HFF-Myc (cell line): ENCODE measurements at places on chromosomes 11 and 22.
A peak's percentile ranks its signal among the peaks of the same experiment; 100 is the strongest.

DNA sequence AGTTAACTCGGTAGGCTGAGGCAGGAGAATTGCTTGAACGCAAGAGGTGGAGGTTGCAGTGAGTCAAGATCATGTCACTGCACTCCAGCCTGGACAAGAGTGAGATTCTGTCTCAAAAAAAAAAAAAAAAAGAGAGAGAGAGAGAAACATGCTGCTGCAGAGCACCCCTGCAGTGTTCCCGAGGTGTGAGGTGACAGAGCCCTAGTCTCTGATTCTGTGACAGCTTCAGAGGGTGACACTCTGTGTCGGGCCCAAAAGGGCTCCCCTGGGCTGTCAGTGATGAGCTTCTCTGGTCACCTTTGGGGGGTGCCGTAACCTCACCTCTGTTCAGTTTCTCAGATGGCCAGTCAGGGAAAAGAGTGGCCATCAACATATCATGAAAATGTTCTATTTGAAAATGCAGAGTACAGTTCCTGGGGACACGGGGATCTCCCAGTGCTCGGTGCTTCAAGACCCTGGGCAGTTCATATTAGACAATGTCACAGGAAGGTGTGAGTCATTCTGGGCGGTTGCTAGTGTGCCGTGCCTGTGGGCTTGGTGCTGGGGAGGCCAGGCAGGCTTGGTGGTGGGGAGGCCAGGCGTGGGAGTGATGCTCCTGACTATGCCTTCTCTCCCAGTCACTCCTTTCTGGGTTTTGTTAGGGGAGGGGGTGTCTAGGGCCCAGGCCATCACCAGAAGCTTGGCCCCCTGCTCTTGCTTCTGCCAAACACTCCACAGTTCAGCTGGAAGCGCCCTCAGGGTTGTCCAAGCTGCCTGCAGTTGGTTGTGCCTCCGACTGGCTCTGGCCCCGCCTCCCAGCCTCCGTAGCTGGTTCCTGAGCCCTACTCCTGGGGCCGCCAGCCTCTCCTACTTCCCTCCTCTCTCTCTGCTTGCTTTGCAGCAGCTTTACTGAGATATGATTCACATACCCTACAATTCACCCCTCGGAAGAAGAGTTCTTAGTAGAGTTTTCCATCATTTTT, 52.5 kb upstream of the CLDN5 start:
- DNase-seq, result no peak

GRCh38 chr11:75429902-75430713, 2.9 kb downstream of the KLHL35 start:
- DNase-seq, result no peak

DNA sequence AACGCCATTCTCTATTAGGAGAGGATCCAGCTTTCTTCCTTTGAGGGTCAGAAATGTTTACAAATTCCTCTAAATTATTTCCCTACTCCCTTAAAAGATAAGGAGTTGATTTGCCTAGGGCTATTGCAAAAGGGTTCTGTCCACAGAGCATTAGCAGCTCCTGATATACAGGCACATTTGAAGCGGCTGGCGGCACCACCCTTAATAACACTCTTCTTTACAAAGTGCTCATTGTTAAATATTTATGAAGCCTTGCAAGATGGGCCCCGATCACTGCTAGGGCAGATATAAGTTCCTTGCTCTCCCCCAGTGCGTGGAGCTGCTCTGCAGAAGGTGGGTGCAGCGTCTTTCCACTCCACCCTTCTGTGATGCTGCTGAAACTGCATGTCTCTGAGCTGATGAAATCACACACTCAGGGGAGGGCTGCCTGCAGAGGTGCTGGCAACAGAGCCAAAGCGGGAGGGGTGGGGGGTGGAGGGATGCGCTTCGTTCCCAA, 116.7 kb upstream of the NTM start:
- DNase-seq, result no peak

DNA sequence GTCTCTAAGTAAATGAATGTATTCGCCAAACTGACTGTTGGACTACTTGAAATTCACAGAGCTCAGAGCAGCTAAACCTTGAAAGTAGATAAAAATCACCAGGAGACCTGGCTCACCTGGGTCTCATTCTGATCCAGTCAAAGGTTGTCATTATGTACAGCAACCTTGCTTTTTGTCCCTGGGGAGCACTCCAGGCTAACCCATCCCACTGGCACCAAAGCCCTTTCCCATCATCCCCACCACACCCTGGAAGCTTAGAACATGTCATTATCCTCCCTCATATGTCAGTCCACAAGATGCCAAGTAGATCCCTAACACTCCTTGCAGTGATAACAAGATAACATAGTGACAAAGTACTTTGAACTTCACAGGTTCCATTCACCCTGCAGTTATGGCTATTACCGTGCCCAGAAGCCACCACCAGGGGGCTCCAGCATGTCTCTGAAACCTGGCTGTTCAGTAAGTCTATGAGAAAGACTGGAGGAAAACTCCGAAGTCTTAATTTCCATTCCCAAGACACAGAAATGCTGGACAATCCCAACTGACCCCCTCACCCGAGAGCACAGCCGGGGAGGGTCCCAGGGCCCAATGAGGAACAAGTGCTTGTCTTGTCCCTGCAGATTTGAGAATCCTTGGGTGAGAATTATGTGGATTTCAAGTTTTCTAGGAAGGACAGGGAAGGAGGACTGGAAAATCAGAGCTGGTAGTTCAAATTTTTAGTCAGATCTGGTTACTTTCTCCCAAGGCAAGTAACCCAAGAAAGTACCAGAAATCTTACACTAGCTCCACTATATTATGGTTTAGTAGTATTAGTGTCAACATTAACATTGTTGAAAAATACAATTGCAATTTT, 43.0 kb upstream of the USP47 start:
- DNase-seq, result no peak

- DNase-seq, result no peak
These were observed 417.0 kb upstream of the DDI1 start for GRCh38 chr11:103619480-103619879.

DNA sequence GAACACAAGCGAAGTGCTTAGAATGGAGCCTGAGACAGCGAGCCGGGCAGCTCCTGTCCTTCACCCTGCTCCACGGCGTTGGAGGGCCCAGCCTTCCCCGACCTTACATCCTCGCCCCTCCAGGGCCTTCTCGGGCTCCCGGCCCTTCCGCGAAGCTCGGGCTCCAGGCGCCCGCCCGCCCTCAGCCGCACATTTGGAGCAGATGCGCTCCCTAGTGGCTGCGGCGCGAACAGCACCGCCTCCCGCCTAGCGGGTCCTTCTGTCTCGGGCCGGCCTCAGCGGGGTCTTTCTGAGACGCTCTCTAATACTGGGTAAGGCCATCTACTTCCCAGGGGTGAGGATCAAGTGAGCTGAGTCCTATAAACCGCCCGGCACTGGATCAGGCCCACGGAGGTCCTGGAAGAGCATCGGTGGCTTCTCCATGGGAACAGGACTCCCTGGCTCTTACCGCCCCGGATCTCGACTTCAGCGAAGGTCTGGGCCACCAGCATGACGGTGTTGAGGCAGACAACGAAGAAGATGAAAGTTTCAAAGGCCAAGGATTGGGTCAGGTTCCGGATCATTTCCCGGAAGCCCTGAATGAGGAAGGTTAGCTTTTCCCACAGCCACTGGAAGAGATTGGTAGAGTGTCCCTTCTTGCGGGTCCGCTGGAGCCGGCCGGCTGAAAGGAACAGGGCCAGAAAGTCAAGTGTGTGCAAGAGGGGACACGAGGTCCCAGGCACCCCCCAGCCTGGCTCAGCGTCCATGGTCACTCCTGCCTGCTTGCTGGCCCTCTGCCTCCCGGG, 3.7 kb downstream of the CATSPER1 start:
- DNase-seq, result no peak

GRCh38 chr11:103887001-103887658, 149.3 kb upstream of the DDI1 start:
- no peak for DNase-seq

DNA sequence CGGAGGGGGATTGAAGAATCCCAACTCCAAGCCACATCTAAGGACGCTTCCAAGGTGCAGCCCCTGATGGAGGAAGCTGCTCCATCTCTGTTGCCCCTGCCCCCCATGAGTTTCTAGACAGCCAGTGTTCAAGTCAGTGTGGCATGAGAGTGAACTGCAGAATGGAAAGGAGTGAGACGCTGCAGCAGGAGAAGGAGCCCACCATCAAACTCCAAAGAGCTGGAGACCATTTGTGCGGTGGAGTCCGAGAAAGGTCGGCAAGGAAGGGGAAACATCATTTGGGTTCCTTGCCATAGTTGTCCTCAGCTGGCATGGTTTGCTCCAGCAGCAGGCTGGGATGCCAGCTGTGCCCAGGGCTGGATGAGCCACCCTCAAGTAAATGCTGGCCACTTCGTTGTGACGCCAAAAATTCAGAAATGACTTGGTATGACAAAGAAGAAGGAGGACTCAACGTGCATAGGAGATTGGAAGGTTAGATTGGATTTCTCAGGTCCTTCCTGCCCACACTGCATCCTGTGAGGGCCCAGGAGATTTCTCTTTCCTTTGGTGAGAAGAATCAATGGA, 16.4 kb downstream of the APOL2 start:
- no peak for DNase-seq

GRCh38 chr11:68707527-68707926, 23.2 kb downstream of the GAL start:
- no peak for DNase-seq

DNA sequence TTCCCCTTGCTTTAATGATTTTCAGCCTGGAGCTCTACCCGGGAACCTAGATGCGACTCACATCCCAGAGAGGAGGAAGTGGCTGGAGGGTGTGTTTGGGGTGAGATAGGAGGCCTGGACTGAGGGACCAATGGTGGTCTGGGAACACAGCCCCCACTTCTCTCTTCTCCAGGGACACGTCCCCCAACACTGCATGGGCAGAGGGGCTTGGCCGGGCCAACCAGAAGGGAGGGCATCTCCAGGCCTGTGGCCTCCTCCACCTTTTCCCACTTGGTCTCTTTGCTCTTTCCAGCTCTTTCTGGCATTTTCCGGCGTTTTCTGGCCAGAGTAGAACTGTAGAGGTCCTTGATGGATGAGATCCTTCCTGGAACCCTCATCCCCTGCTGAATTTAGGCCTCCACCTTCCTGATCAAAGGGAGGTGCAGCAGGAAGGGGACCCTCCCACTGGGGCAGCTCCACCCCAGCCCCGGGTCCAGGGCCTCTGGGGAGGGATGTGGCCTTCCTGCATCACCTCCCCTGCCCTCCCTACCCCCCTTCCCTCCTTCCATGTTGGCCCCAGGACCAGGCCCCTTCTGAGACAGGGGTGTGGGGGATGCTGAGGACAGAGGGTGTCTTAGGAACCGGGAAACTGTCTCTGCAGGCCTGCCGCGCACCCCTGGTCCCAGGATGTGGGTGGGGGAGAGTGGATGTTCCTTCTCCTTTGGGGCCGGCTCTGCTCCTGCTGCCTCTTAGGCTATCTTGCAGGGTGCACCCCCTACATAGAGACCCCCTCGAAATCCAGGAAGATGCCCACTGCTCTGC, 24.4 kb downstream of the MRGPRG start:
- no peak for DNase-seq

DNA sequence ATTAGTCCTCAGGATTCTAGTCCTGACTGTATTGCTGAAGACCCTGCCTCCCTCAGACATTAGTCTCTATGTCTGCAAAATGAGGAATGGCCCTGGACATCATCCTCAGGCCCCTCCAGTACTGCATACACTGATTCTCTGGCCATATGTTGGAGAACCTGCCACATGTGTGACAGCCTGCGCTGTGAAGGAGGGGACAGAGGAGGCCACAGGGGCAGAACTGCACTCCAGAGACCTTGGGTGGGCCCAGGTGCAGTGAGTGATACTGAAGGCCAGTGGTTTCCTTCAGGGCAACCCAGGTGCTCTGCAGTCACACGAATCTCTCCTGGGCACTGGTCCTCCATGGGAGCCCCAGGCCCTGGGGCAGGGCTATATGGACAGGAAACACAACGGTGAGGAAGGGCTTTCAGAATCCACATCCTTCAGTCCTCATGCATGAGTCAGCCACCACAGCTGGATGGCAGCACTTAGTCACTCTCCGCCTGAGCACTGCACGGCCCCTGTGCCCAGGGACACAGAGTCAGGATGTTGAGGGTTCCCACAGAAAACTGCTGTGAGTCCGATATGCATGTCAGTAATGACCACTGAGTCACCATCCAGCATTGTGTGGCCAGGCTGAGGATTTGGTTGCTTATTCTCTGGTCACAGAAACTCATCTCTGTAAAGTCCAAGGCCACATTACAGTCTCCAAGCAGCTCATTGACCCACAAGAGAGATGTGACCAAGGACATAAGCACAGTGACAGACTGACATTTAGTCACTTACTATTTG, 39.7 kb downstream of the ME3 start:
- peak; percentile 88 for DNase-seq

DNA sequence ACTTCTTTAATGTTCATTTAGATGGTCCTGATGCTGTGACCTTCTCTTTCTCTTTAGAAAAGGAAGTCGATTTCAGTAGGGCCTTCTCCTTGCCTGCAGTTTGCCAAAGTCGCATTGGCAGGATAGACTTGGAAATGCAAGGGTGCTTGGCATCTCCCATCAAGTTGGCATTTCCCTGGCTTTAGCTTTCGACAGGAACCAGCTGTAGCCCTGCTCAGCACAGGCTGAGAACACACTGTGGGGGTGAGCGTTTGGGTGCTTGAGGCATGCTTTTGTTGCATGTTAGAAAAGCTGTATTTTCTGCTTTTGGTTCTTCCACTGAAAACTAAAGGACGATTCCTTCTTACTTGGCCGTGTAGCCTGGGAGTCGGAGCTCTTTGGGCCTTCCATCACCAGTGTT, 37.7 kb downstream of the LDLRAD3 start:
- DNase-seq, result no peak

GRCh38 chr11:8841899-8842298, 69.1 kb upstream of the AKIP1 start:
- DNase-seq, result no peak

GRCh38 chr22:43201486-43202219, 14.7 kb upstream of the TTLL12 start:
- no peak for DNase-seq

DNA sequence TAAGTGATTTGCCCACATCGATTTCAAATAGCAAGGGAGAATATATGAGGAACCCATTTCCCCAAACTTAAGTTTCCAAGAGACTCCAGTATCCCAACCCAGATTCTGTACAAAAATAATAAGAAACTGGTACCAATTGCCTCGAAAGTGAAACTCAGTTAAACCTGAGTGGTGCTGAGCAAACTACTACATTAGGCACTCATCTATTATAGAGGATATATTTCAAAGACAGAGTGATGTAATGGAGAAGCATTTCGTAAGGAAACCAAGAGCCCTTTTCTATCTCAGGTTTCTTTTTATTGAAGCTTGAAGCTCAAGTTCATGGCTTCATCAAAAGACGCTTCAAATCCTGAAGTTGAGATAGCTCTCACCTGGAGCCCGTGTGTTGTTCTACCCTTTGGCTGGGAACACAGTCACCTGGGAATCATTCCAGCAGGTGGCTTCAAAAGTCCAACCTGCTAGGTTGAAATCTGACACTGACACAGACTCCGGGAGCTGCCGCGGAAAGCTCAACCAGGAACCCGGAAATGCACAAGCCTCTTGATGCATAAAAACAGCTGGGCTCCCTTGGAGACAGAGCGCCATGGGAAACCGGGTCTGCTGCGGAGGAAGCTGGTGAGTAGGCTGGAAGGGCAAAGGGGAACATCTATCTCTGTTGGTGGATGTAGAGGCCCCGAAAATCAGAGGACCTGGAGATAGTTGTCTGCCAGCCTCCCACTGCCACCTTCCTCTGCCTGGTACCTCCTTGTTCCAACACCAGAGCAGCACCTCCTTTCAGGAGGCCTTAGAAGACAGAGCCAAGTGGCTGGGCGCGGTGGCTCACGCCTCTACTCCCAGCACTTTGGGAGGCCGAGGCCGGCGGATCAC, at the start of gene C11orf52:
Gene C11orf52 (plus strand): TSS at position 524 of the 867 bp plus-strand sequence. CDS start 60 bp downstream, at position 584.
- no peak for DNase-seq

- DNase-seq, result no peak
These were observed 27.6 kb upstream of the BAIAP2L2 start for GRCh38 chr22:38137876-38138687.
